Islet precursor cell (in vitro differentiated cells): ENCODE measurements at places on chromosomes 6 and 20.
A peak's percentile ranks its signal among the peaks of the same experiment; 100 is the strongest.

DNA sequence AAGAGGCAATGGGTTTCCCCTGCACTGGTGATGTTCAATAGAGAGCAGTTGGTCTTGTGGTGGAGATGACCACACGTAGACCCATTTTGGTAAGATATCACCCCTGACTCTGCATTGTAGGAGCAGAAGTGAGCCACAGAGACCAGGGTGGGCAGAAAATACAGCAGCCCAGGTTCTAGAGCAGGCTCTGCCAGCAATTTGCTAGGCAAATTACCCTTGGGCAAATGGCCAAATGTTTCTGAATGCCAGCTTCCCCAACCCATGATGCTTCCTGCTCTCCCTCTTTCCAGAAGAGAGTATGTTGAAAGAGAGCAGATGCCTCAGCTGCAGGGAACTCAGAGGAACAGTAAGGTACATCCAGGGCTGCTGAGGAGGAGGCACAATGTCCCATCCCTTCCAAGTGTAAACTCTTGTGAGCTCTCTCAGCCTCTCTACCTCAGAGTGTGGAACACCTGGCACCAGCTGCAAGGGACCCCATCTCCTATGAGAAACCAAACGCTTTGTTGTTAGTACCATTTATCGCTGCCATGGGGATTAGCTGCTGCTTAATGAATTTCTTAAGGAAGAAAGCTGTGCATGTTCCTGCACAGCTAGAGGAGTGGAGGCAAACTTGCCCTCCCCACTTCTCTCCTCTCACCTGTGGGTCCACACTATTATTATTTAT lies 317.5 kb upstream of the MOCS1 start:
- DNase-seq: peak; percentile 19

DNA sequence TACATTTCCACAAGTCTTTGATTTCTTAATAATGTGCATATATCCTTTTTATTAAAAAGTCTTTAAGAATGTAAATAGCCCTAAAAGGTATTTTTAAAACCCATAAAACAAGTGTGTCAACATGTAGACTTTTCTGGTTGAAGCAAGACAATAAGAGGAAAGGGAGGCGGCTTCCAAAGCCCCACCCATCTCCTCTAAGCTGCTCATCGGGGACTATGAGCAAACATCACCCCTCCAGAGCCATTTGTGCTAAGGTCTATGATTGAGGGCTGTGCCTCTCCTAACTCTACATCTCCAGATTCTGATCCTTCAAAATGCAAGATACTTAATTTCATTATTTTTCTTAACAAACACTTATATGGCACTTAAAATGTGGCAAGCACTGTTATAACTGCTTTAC lies 2.5 kb upstream of the NAA20 start:
- no peak for DNase-seq

GRCh38 chr6:17013701-17014100 lies 88.1 kb upstream of the STMND1 start:
- no peak for DNase-seq

GRCh38 chr6:43779852-43780236 lies 9.8 kb downstream of the VEGFA start:
- no peak for DNase-seq

- DNase-seq: peak; percentile 83
These were observed 24.0 kb downstream of the MAPK13 start for GRCh38 chr6:36154286-36154685.

DNA sequence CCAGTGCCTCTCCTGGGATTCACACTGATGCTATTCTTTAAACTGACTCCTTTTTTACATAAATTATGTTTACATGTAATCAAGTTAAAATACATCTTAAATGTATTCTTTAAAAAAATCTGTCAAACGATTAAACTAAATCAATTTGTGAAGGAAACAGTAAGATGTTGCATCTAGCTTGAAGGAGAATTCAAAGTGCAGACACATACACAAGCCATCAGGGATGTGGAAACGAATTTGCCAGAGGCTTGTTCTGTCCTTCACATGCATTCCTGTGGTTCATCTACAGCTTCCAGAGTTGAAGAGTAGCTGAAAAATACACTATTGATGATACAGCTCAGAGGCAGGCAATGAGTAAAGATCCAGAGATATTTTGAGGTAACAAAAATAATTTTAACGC lies 7.3 kb upstream of the BPIFB3 start:
- DNase-seq: no peak
